ENCODE measurements at places on chromosomes 4 and X.

- H3K4me3 ChIP-seq, result no peak overlapping the region
- peaks cover 36% of the 10 kb centered on the region for H3K36me3 ChIP-seq
- H3K4me1 ChIP-seq, result no peaks in the 10 kb centered on the region
- DNase-seq, result no peak
- H3K27me3 ChIP-seq, result no peaks in the 10 kb centered on the region
These were observed 32.7 kb downstream of the SMARCAD1 start for GRCh38 chr4:94240384-94240783.

GRCh38 chrX:95693365-95693764 lies 991.3 kb upstream of the DIAPH2 start:
- H3K27ac ChIP-seq, result no peak overlapping the region
- no peak overlapping the region for H3K4me3 ChIP-seq

DNA sequence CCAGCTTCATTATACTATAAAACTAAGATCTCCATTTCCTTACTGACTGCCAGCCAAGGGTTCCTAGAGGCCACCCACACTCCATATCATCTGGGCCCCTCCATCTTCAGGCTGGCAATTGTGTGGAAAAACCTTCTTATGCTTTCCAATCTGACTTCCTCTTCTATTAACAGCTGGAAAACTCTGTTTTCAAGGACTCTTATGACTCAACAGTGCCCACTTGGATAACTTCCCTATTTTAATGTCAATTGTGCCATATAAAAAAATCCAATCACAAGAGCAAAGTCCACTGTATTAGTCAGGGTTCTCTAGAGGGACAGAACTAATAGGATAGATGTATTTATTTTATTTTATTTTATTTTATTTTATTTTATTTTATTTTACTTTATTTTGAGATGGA lies 41.0 kb upstream of the CPEB2 start:
- no peaks in the 10 kb centered on the region for H3K4me1 ChIP-seq
- DNase-seq, result no peak
- no peaks in the 10 kb centered on the region for H3K27me3 ChIP-seq

DNA sequence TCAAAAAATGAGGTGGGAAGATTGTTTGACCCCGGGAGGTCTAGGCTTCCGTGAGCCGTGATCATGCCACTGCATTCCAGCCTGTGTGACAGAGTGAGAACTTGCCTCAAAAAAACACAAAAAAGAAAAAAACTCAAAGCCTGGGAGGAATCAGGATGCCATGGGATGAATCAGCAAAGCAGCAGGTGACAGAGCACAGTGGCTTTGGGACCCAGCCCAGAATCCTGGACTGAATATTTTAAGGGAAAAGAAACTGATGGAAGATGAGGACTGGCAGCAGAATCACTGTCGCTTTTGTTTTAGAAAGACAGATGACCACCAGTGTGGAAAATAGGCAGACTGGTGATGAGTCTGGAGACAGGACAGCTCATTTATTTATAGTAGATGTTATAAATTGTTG lies 16.6 kb downstream of the S100G start:
- DNase-seq, result no peak
- H3K27ac ChIP-seq, result no peak overlapping the region
- H3K4me1 ChIP-seq, result no peaks in the 10 kb centered on the region
- no peaks in the 10 kb centered on the region for H3K27me3 ChIP-seq
- H3K4me3 ChIP-seq, result no peak overlapping the region

DNA sequence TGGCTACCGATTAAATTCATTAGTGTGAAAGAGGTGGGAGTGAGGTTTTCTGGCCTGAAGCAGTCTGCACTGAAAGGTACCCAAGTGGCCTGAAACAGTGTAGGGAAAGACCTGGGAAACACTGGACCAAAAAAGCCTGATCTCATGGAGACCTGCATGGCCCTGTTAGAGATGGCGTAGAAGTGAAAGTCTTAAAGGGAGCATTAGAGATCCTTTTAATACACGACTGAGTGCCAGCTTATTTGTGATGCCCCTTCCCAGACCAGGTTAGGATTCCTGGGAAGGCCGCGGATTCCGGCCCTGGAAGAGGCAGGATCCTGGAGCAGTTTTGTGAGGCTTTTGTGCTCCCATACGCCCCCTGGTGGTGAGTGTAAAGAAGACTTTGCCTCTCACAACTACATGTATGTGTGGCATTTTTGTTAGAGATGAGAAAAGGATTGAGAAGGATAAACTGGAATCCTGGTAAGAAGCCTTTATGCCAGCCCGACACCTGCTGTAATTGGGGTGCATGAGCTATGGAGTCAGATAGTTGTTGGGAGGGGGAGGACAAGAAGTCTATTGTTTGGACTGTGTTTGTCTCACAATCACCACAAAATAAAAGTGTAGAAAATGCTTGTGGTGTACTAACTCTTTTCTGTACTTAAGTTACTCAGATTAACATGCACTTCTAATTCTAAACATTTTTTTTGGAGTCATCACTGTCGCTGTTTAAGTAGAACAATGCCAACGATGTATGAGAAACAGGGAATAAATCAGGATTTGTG lies 54.0 kb downstream of the JADE1 start:
- H3K36me3 ChIP-seq, result peaks cover 54% of the 10 kb centered on the region
- no peak overlapping the region for H3K4me3 ChIP-seq
- peak; percentile 32 for DNase-seq
- peaks cover 23% of the 10 kb centered on the region for H3K4me1 ChIP-seq
- H3K27me3 ChIP-seq, result no peaks in the 10 kb centered on the region

DNA sequence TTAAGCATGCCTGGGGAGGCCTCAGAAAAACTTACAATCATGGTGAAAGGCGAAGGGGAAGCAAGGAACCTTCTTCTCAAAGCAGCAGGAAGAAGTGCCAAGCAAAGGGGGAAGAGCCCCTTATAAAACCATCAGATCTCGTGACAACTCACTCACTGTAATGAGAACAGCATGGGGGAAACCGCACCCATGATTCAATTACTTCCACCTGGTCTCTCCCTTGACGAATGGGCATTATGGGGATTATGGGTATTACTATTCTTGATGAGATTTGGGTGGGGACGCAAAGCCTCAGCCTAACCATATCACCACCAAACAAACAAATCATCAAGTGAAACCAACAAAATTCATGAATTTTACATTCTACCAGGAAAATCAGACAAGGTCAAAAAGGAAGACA lies 76.7 kb upstream of the TAB3 start:
- H3K4me3 ChIP-seq, result no peak overlapping the region
- no peaks in the 10 kb centered on the region for H3K27me3 ChIP-seq

- no peak overlapping the region for H3K27ac ChIP-seq
- H3K36me3 ChIP-seq, result peaks cover 94% of the 10 kb centered on the region
- no peaks in the 10 kb centered on the region for H3K4me1 ChIP-seq
- H3K27me3 ChIP-seq, result no peaks in the 10 kb centered on the region
- H3K4me3 ChIP-seq, result no peak overlapping the region
These were observed 15.1 kb downstream of the LRPAP1 start for GRCh38 chr4:3516836-3517730.

- H3K4me3 ChIP-seq, result no peak overlapping the region
- H3K36me3 ChIP-seq, result no peaks in the 10 kb centered on the region
- no peaks in the 10 kb centered on the region for H3K4me1 ChIP-seq
- H3K27me3 ChIP-seq, result no peaks in the 10 kb centered on the region
These were observed 44.1 kb upstream of the SEC24B start for GRCh38 chr4:109389369-109390114.

- H3K36me3 ChIP-seq, result no peaks in the 10 kb centered on the region
- H3K4me3 ChIP-seq, result no peak overlapping the region
- no peaks in the 10 kb centered on the region for H3K27me3 ChIP-seq
- DNase-seq, result no peak
These were observed 60.7 kb upstream of the DHRSX start for GRCh38 chrX:2561456-2561855.

DNA sequence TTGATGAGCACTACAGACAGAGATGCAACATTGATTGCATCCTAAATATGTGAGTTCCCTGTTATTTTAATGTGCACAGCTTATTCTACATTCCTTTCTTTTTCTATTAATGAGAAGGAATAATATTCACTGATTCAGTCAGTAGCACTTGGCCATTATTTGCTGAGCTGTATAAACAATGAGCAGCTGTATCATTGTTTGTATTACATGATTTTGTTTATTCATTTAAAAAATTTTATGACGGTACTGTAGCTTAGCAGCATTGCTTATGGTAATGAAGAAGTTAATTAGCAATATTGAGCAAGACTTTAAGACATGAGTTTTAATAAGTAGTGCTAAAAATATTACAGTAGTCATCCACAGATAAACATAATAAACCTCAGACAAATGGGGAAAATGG lies 582.0 kb downstream of the ADGRL3 start:
- no peak overlapping the region for H3K4me3 ChIP-seq
- no peaks in the 10 kb centered on the region for H3K36me3 ChIP-seq
- H3K4me1 ChIP-seq, result no peaks in the 10 kb centered on the region
- no peak for DNase-seq

GRCh38 chr4:175807547-175807946 lies 4.5 kb downstream of the GPM6A start:
- no peak overlapping the region for H3K4me3 ChIP-seq
- no peaks in the 10 kb centered on the region for H3K27me3 ChIP-seq
- no peaks in the 10 kb centered on the region for H3K36me3 ChIP-seq
- H3K27ac ChIP-seq, result no peak overlapping the region
- no peak for DNase-seq
- no peaks in the 10 kb centered on the region for H3K4me1 ChIP-seq

- H3K27ac ChIP-seq, result no peak overlapping the region
- no peaks in the 10 kb centered on the region for H3K4me1 ChIP-seq
- H3K4me3 ChIP-seq, result no peak overlapping the region
- H3K27me3 ChIP-seq, result no peaks in the 10 kb centered on the region
These were observed 96.8 kb upstream of the CXXC4 start for GRCh38 chr4:104591510-104591911.

GRCh38 chr4:76607266-76607799 lies 172.3 kb downstream of the SHROOM3 start:
- no peak overlapping the region for H3K4me3 ChIP-seq
- H3K4me1 ChIP-seq, result no peaks in the 10 kb centered on the region
- DNase-seq, result no peak

GRCh38 chr4:35237924-35238323 lies 1006.4 kb downstream of the ARAP2 start:
- no peaks in the 10 kb centered on the region for H3K36me3 ChIP-seq
- no peaks in the 10 kb centered on the region for H3K4me1 ChIP-seq
- H3K27ac ChIP-seq, result no peak overlapping the region
- no peaks in the 10 kb centered on the region for H3K27me3 ChIP-seq
- no peak overlapping the region for H3K4me3 ChIP-seq

DNA sequence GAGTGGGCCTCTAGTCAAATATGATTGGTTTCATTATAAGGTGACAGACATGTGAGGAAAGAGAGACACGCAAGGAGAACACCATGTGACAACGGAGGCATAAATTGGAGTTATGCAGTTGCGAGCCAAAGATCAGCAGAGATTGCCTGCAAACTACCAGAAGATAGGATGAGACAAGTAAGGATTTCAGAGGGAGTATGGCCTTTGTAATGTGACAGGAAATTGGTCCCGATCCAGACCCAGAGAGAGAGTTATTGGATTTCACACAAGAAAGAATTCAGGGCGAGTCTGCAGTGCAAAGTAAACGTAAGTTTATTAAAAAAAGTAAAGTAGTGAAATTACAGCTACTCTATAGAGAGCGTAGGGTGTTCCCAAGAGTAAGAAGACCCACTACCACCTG lies 35.7 kb upstream of the NDST4 start:
- no peak overlapping the region for H3K27ac ChIP-seq
- H3K4me3 ChIP-seq, result no peak overlapping the region
- H3K27me3 ChIP-seq, result no peaks in the 10 kb centered on the region

GRCh38 chr4:44157611-44158277 lies 290.9 kb downstream of the KCTD8 start:
- H3K27ac ChIP-seq, result no peak overlapping the region
- no peak overlapping the region for H3K4me3 ChIP-seq
- H3K36me3 ChIP-seq, result no peaks in the 10 kb centered on the region
- H3K4me1 ChIP-seq, result no peaks in the 10 kb centered on the region

DNA sequence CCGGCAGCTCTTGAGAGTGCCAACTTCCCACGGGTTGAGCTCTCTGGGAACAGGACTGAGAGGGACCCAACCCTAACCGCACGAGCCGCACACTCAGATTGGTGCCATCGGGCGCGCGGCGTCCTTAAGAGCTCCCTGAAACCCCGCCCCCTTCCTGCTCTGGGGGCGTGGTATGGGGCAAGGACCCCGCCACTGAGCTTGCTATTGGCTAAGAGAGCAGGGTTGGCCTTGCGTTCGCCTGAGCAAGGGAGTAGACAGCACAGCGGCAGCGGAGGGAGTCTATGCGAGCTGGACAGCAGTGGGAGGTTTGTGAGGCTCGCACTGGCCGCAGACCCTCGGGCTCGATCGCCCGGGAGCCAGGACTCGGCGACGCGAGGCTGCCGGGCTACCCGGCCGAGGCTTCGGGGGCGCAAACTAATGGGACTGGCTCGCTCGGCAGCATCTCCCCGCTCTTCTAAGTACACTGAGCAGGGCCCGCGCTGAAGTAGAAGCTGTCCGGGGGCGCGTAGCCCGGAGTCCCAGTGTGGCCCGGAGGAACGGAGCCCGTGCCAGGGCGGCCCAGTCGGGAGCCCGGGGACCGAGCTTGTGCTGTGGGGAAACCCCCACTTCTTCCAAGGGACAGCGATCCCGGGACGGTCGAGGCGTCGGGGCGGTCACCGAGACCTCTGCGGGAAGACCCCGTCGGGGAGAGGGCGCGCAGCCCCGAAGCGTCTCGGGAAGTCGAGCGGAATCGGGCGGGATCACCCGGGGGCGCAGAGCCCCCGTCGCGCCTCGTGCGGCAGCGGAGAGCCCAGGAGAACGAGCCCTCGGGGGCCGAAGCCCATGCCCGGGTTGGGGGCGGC lies at the start of gene EFNB1:
Gene EFNB1 (plus strand): TSS at position 282 of the 842 bp plus-strand sequence. CDS start 756 bp downstream, outside the sequence.
- peak within 1 kb of the TSS; percentile 37 for H3K27ac ChIP-seq
- peak within 1 kb of the TSS; percentile 74 for H3K4me3 ChIP-seq
- no peaks in the 10 kb centered on the region for H3K36me3 ChIP-seq
- DNase-seq, result peak; percentile 80
- H3K4me1 ChIP-seq, result peaks cover 9% of the 10 kb centered on the region

DNA sequence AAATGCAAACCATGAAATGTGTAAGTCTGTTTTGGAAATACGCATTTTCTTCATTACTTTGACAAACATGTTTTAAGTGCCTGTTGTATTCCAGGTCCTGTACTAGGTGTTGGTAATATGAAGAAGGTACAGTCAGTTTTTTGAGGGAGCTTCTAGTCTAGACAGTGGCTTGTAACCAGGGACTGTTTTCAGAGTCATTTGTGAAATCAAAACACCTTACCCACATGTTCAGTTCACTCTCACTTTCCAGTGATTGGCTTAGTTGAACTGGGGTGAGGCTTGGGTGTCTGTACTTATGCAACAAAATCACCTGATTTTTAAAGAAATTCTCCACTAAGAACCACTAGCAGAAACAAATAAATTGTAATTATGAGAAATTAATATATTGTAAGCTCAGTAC lies 16.4 kb downstream of the DCLK2 start:
- no peaks in the 10 kb centered on the region for H3K4me1 ChIP-seq
- DNase-seq, result no peak
- H3K4me3 ChIP-seq, result no peak overlapping the region
- H3K36me3 ChIP-seq, result no peaks in the 10 kb centered on the region
- H3K27ac ChIP-seq, result no peak overlapping the region

- no peaks in the 10 kb centered on the region for H3K27me3 ChIP-seq
- H3K36me3 ChIP-seq, result no peaks in the 10 kb centered on the region
- no peak overlapping the region for H3K27ac ChIP-seq
- no peaks in the 10 kb centered on the region for H3K4me1 ChIP-seq
- DNase-seq, result no peak
These were observed 367.5 kb upstream of the GRID2 start for GRCh38 chr4:91936311-91936710.
